Stimulated activated CD8-positive, alpha-beta memory T cell treated with anti-CD3 and anti-CD28 coated beads, Interleukin-15, amount 100 ng/mL, for 24 hours (primary cell): ENCODE measurements at places on chromosomes 2 and 18.

DNA sequence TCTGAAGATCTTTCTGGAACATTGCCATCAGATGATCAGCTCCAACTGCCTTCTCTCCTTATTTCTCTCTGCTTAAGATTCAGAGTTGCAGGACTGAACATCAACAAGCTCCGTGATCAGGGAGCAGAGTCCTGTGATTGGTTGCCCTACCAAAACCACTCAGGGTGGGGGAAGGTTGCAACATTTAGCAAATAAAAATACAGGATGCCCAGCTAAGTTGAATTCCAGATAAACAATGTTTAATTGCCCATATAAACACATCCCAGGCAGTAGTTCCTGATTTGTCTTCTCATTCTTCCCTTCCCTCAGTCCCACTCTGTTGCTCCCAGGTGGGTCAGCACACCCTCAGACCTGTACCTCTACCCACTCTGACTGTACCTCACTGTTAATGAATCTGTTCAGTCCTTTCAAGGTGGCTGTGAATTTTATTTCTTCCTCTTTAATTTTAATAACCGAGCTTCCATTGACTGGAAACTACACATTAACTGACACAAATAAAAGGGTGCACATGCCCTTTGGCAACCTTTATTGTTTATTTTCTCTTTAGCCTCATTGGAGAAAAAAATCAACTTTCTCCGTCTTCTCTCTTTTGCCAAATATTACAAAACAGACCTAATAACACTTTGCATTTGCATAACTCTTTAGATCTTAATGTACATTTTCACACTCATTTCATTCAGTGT, 167.1 kb upstream of the PKDCC start:
- DNase-seq, result no peak

DNA sequence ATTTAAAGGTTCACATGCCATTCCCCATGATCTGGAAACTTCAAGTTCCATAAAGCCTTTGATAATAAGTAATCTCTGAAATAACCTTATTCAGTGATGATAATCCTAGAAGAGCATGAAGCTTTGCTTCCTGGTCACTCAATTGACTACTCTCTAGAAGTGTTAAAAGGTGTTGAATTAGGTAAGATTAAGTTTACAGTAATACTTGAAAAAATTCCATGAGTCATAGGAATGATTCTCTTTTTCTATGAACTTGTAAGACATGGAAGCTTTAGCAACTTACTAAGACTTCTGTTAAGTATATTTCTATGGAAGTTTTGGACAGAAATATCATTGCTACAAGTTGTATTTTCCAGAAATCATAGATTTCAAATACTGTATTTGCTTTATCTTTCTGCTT, 100.6 kb downstream of the MYO1B start:
- no peak for DNase-seq

DNA sequence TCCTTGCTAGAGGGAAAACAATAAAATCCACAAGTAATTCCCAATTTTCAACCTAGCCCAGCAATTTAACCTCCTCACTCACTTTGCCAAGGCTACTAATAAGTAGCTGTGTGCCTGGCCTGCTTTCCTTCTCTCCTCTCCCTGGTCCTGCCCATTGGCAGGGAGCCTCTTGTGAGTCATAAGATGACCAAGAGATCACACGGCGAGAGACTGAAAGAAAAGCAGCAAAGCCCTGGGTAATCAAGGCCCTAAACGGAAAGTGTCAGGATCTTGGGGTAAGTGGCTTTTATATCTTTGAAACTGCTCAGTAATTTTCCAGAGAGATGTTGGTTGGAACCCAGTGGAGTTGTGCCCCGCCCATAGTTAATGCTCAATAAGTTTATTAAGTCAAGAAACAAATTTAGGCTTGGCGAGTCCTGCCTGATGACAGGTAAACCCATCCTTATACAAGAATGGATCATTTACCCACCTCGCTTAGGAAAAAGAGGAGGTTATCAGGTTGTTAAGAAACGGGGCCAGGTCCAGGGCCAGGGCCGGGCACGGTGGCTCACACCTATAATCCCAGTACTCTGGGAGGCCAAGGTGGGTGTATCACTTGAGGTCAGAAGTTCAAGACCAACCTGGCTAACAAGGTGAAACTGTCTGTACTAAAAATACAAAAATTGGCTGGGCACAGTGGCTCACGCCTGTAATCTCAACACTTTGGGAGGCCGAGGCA, 10.0 kb upstream of the ADAM17 start:
- DNase-seq, result no peak

GRCh38 chr2:27255660-27256059, 7.2 kb downstream of the SLC30A3 start:
- no peak for DNase-seq

DNA sequence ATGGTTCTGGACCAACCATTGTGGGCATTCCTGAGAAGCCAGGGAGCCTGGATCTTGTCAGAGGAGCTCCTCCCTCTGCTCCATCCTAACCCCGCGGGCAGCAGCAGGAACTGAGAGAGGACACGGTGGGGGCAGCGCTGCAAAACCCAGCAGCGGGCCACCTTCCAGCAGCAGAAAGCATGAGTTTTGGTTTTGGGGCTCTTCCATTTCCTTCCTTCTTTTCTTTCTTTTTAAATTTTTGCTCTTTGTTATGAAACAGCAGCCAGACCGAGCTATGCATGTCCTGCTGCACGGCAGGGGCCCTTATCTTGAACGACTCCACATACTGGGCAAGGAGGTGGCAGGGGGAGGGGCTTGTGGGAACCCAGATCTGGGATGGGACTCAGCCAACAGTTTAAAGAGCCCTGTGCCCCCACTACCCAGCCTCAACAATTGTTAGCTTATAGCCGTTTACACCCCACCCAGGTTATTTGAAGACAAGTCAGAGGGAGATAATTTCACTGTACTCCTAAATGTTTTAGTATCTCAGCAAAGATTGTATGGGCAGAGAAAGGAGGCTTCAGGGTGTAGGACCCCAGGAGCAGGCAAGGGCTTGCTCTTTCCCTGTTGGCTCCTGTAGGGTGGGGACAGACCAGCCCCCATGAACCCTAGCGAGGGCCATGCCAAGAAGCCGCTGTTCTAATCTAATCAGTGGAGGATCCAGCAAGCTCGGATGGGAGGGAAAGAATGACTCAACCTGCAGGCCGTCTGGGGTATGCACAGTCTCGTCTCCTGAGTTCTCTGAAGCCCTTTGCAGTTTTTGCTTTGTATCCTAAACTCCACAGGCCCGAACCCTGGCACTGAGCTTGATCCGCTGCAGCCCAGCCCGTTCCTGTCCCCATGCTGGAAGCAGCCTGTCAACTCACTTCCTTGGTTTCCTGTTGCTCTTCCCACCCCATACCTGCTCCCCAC, 75.3 kb downstream of the LRRFIP1 start:
- DNase-seq, result no peak
